ENCODE measurements at places on chromosomes 5 and 9.

DNA sequence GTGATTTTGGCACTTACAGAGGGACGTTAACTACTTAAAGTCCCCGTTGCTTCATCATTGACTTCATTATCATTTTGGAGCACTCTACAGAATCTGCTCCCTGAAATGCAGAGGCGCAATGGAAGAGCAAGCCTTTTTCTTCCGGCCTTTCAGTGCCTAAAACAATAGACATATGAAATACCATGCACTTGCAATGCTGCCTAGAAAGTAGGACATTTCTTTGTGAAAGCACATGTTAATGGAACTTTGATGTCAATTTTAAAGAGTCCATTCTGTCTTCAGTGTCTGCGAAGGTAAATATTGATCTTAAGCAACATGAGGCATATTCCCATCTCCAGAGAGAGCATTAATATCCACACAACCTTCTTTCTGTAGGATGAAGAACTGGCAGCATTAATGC lies 36.3 kb downstream of the ITGA2 start:
- no peak for DNase-seq

DNA sequence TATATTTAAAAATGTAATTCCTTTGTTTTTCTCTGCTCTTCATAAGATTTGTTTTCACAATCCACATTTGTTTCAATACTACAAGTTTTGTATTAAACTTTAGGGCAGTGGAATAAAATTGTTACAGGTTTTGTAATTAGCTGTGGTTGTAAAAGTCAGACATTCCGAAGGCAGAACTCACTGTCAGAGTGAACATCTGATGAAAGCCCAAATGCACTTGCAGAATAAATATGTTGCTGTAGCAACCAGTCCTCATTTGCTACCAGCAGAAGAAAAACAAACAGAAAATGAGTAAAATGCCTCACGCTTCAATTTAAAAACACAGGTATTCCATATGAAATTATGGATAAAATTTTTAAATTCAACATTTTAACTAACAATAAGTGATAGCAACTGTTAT lies 740.1 kb upstream of the FAM174A start:
- no peak for DNase-seq

DNA sequence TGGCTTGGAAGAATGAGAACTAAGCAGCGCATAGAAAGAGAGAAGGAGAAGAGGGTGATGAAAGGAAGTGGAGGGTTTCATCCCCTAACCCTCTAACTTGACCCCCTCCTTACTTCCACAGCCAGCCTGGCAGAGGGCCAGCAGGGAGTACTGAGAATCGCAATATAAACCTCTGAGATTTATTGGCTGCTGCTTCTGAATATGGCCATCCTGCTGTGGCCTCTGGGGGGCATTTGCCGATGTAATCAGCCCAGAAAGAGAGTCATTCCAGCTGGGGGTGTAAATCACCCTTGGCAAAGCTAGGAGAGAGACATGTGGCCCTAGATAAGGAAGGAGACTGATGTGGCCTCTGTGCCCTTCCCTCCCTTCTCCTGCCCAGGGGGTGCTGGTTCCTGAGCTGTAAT lies 960 bp upstream of the GFRA3 start:
- DNase-seq = no peak

DNA sequence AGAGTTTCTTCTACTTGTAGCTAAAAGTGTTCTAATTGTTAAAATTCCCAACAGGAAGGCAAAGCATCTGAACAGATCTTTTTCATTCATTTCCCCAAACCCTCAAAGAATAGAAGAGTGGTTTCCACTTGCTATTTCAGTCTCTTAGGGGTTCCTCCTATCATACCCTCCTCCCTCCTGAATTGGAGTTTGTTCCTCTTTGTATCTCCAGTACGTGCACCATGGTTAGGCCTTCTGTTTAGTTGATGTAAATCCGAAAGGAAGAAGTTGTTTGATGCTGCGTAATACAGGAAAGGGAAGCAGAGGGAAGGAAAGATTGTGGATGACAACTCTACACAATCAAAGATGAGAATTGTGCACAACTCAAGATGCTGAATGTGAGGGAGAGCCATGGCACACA lies 303.6 kb downstream of the PIK3R1 start:
- no peak for DNase-seq

DNA sequence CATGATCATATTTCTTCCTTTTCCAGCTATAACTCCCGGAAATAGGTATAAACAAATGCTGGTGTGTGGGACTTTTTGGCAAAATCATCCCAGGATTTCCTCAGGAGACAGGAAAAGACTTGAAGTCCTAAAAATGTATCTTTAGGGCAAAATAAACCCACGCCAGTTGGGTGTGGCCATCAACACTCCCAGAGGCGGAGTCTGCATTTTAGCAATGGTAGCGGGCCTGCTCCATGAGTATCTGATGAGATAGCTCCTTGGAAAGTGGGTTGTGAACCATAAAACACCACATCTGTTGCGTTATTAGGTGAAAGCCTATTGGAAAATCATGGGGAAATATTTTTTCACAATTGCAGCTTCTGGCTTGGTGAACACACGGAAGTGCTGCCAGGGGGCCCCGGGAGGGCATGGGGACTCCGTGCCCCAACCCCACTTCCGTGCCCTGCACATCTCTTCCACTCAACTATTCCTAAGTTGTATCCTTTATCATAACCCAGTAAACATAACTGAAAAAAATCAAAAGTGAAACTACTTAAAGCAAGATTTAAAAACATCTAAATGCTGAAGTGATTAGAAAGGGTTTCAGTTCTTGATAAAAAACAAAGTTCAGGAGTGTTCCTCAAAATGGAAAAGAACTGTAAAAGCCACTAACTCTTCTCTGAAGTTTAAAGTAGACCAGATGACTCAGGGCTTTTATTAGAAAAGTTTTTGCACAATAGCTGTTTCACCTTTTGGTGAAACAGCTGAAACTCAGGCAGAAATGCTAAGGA lies 111.2 kb downstream of the LRRC70 start:
- no peak for DNase-seq

DNA sequence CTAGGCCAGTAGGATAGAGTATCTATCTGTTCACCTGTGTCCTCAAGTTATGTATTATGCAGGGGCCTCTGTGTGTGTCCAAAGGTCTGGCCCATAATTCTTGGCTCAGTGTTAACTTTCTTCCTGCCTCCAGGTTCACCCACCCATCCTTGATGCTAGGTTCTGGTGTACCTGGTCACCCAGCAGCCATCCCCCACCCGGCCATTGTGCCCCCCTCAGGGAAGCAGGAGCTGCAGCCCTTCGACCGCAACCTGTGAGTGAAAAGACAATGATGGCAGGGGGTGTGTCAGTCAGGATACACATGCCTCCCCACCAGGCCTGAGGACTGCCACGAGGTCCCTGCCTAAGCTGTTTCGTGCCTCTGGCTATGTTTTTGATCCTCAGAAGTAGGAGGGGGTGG lies 27.6 kb downstream of the TCF7 start:
- no peak for DNase-seq

GRCh38 chr5:143170977-143171376 lies 232.5 kb downstream of the NR3C1 start:
- DNase-seq = no peak

GRCh38 chr5:36870399-36871040 lies 6.0 kb upstream of the NIPBL start:
- DNase-seq = no peak

- no peak for DNase-seq
Measured at GRCh38 chr5:54049144-54049543, 261.2 kb downstream of the ARL15 start.

DNA sequence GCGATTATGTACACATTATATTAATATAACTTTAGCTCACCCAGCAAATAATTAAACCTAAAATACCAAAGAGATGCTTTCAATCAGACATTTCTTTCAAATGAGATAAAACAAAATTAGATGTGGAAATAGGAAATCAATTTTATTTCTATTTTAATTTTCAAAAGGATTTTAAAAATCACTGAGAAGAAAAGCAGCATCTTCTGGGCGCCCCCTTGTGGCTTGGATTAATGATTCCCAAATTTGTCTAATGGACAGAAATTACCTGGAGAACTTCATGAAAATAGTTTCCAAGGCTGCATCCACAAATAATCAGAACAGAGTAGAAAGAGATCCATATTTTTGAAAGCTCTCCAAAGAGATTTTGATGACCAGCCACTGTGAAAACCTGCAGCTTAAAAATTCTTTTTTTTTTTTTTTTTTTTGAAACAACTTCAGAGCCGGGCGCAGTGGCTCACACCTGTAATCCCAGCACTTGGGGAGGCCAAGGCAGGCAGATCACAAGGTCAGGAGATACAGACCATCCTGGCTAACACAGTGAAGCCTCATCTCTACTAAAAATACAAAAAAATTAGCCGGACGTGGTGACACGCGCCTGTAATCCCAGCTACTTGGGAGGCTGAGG lies 50.9 kb upstream of the CEMIP2 start:
- DNase-seq = peak; percentile 26

GRCh38 chr5:64144425-64145215 lies 21.0 kb upstream of the RNF180 start:
- DNase-seq = peak; percentile 20

DNA sequence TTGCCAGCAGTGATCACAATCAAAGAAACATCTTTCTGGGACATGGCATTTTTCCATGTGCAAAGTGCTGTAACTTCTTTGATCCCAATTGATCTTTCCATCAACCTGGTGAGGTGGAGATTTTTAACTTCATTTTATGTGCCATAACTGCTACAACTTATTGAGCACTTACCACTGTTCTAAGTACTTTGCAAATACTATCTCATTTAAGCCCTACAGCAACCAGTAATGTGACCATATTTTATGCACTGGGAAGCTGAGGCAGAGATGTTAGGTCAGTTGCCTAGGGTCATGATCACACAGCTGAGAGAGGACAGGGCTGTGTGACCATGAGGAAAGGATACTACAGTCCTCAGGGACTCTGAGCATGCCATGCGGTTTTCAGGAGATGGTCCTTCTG lies 17.9 kb upstream of the STRBP start:
- DNase-seq = no peak

- peak; percentile 86 for DNase-seq
Measured at GRCh38 chr9:115118879-115119218, 892 bp upstream of the TNC start.

GRCh38 chr5:73499187-73499586 lies 945 bp downstream of the BTF3 start:
- no peak for DNase-seq

DNA sequence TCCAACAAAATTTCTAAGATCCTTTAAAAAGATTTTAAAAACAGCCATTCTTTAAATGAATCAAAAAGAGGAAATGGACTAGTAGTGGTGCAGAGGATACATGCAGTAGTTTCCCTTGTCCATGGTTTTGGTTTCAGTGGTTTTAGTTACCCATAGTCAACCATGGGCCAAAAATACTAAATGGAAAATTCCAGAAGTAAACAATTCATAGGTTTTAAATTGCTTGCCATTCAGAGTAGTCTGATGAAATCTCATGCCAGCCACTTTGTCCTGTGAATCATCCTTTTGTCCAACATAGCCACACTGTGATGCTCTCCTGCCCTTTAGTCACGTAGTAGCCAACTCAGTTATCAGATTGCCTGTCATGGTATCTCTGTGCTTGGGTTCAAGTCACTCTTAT lies 286.1 kb downstream of the ANXA1 start:
- DNase-seq = no peak

DNA sequence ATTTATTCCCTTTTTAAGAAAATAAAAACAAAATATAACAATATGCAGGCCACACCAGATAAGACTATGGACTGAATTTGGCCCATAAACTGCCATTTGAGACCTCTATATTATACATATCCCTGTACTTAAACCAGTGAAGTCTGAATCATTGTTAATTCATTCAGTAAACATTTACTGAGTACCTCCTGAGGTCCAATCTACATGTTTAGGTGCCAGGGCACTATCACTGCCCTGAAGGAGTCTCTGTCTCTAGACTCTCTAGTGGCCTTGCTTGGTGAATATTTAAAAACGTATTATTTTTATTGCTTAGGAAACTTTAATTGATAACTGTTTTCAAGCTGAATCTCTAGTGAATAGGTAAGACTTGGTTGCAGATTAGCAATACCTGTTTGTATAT lies 74.7 kb upstream of the ELL2 start:
- no peak for DNase-seq

DNA sequence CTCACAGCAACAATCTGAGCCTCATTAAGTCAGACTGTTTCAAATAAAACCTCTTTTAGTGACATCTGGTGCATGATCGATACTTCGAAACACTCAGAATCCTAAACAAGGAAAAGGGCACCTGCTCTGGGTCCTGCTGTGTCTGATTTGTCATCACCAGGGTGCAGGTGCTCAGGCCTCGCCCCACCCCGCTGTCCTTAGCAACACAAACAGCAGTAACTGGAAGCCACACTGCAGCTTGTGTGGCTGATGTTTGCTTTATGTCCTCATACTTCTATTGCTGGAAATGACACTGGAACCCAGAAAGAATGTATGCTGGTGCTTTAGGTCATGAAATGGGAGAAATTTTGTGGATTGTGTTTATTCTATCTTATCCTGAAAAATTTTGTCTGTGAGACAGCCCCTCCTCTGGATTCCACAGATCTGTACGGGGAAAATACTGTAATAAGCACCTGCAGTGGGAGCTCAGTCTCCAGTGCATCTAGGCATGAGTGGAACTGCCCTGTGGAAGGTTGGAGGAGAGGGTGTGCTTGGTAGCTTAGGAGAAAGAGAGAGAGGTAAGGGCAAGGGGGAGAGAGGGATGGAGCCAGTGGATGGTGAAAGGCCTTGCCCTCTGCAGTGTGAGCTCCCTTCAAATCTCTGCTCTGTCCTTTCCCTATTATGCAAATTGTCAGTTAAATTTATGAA lies 284.2 kb downstream of the SMARCA2 start:
- DNase-seq = no peak

GRCh38 chr9:33927694-33928093 lies 110.7 kb downstream of the UBE2R2 start:
- DNase-seq = no peak

GRCh38 chr9:89445801-89446251 lies 52.1 kb downstream of the SEMA4D start:
- no peak for DNase-seq

- no peak for DNase-seq
Measured at GRCh38 chr5:72608926-72609325, 101.7 kb upstream of the ZNF366 start.

GRCh38 chr5:135033901-135034235 lies at the start of gene PITX1:
Gene PITX1, minus strand, starts transcription at chr5:135034228. Its CDS starts 347 bp downstream, at chr5:135033881.
- no peak for DNase-seq

DNA sequence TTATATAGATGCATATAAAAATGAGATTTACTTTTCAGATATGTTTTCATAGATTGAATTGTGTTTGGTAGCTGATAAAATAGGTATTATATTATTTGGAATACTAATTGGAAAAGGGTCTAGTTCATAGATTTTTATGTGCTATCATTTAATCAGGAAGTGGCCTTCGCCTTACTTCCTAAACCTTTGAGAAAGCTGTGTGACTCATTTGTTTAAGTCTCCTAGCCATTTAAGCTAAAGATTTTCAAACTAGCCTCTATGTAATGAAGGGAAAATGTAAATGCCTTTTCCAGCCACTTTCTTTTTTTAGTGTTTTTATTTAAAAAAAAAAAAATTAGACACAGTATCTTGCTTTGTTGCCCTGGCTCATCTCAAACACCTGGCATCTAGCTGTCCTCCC lies 97.5 kb downstream of the DMXL1 start:
- no peak for DNase-seq
